Cortex of kidney (tissue), 1 donor: ENCODE measurements at places on chromosomes 3 and 15.

- DNase-seq: no peak
These were observed 702 bp downstream of the ARHGEF3 start for GRCh38 chr3:56800832-56801661.

GRCh38 chr15:70195587-70196305 is 98.0 kb upstream of the TLE3 start:
- DNase-seq: no peak

DNA sequence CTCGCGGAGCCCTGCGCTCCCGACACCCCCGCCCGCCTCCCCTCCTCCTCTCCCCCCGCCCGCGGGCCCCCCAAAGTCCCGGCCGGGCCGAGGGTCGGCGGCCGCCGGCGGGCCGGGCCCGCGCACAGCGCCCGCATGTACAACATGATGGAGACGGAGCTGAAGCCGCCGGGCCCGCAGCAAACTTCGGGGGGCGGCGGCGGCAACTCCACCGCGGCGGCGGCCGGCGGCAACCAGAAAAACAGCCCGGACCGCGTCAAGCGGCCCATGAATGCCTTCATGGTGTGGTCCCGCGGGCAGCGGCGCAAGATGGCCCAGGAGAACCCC is 464 bp downstream of the SOX2 start:
- DNase-seq: no peak

- no peak for DNase-seq
These were observed 23.0 kb upstream of the DNAJC13 start for GRCh38 chr3:132394320-132394719.

GRCh38 chr3:49620728-49621127 is 53.4 kb upstream of the APEH start:
- DNase-seq: no peak
